ENCODE measurements at places on chromosomes 7 and 10. TPM values are rescaled to one million over a fixed set of nuclear protein-coding genes. Genes with fewer than 3 reads are reported as not detected.

- no peaks in the 10 kb centered on the region for H3K36me3 ChIP-seq
- peaks cover 1% of the 10 kb centered on the region for H3K27me3 ChIP-seq
- no peak overlapping the region for H3K4me3 ChIP-seq
Observed at GRCh38 chr7:19713676-19714075, 4.8 kb upstream of the POLR1F start.

- no peak overlapping the region for H3K27ac ChIP-seq
- H3K36me3 ChIP-seq = no peaks in the 10 kb centered on the region
- no peaks in the 10 kb centered on the region for H3K4me1 ChIP-seq
Observed at GRCh38 chr7:47556511-47557180, 25.3 kb downstream of the TNS3 start.

- no peak overlapping the region for H3K27ac ChIP-seq
- DNase-seq = no peak
- H3K27me3 ChIP-seq = no peaks in the 10 kb centered on the region
- H3K4me3 ChIP-seq = no peak overlapping the region
Observed at GRCh38 chr7:148662646-148663045, 36.1 kb upstream of the CUL1 start.

NXPH1 gene
- not detected for total RNA-seq

ARHGEF35 gene
- total RNA-seq = 2.3 TPM

ZCCHC24 gene
- 1.0 TPM for total RNA-seq

HOXA9 gene
- total RNA-seq = not detected

TEX36 gene
- not detected for total RNA-seq

DNA sequence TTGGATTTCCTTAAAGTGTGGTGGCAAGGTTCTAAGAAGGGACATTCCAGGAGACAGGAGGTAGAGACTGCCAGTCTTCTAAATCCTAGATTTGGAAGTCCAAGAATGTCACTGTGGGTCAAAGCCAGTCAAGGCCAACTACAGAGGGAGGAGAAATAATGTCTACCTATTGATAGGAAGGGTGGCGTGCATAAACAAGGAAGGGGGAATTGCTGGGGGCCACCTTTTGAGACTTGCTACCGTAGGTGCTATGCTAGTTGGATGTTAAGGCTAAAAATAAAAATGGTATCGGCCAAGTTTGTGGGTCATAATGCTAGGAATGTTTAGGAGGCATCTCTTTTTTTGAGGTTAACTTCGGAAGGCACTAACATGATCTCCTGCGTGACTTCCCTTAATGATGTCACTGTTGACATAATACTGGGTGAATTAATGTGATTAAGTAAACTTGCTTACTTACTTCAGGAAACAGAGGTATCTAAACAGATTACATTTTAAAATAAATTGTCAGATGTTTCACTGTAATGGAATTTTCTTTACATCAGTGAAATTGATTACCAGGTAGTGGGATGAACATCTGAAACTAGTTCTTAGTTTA is 4.8 kb downstream of the BTRC start:
- peaks cover 28% of the 10 kb centered on the region for H3K4me1 ChIP-seq
- H3K36me3 ChIP-seq = peaks cover 10% of the 10 kb centered on the region
- H3K4me3 ChIP-seq = no peak overlapping the region
- H3K27ac ChIP-seq = no peak overlapping the region
- no peak for DNase-seq
- peaks cover under 1% of the 10 kb centered on the region for H3K27me3 ChIP-seq

FAM25C gene
- not detected for total RNA-seq

HOXA2 gene
- total RNA-seq = not detected

CALY gene
- total RNA-seq = not detected

TMEM139 gene
- 1.6 TPM for total RNA-seq
